ENCODE measurements at places on chromosomes 12 and 14. TPM values are rescaled to one million over a fixed set of nuclear protein-coding genes. Genes with fewer than 3 reads are reported as not detected.

DNA sequence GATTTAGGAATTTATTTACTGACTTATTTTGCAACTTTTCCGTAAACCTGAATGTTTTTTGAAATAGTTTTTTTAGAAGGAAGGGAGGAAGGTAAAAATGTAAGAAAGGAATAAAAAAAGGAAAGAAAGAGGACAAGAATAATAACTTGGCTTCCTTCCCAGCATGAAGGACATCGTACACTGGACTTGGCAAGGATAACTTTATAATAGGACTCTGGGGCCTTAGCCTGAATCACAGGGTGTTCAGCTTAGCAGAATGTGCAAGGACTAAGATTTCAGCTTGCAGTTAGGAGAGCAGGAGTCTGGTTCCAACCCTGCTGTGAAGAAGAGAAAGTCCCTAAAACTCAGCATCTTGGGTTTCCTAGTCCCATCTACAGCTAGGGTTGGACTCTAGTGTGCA, 1053.3 kb downstream of the VRK1 start:
- DNase-seq, result no peak
- H3K36me3 ChIP-seq, result no peaks in the 10 kb centered on the region
- no peak overlapping the region for H3K4me3 ChIP-seq
- H3K4me1 ChIP-seq, result no peaks in the 10 kb centered on the region
- H3K27ac ChIP-seq, result no peak overlapping the region
- no peaks in the 10 kb centered on the region for H3K27me3 ChIP-seq

DNA sequence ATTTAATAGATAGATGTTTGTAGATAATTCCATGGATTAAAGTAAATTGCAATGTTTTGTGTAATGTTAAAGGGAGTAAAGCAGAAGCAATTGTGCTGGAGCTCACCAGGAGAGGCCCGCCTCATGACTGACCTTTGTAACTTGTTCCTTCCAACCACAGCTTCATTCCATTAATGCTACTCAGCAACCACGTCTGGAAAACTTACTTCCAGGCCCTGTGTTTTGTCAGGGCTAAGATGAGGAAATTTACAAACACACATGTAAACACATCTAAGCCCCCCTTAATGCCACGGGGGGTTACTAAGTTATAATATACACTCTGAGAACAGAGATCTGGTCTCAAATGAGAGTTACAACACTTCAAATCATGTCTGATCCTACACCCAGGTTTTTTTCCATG, 12.4 kb downstream of the LUM start:
- H3K36me3 ChIP-seq, result no peaks in the 10 kb centered on the region
- no peak overlapping the region for H3K4me3 ChIP-seq
- no peaks in the 10 kb centered on the region for H3K4me1 ChIP-seq
- no peaks in the 10 kb centered on the region for H3K27me3 ChIP-seq
- DNase-seq, result no peak
- H3K27ac ChIP-seq, result no peak overlapping the region

GRCh38 chr12:16300736-16301135, 23.3 kb upstream of the SLC15A5 start:
- H3K4me1 ChIP-seq, result no peaks in the 10 kb centered on the region
- DNase-seq, result no peak
- no peak overlapping the region for H3K27ac ChIP-seq
- H3K36me3 ChIP-seq, result no peaks in the 10 kb centered on the region

GRCh38 chr14:63249092-63249491, 44.8 kb downstream of the RHOJ start:
- no peak overlapping the region for H3K4me3 ChIP-seq
- H3K27me3 ChIP-seq, result no peaks in the 10 kb centered on the region
- H3K27ac ChIP-seq, result no peak overlapping the region
- DNase-seq, result no peak

- no peak for DNase-seq
- H3K27ac ChIP-seq, result no peak overlapping the region
- H3K27me3 ChIP-seq, result no peaks in the 10 kb centered on the region
- no peaks in the 10 kb centered on the region for H3K4me1 ChIP-seq
Measured at GRCh38 chr12:16946704-16947103, 340.7 kb upstream of the LMO3 start.

DNA sequence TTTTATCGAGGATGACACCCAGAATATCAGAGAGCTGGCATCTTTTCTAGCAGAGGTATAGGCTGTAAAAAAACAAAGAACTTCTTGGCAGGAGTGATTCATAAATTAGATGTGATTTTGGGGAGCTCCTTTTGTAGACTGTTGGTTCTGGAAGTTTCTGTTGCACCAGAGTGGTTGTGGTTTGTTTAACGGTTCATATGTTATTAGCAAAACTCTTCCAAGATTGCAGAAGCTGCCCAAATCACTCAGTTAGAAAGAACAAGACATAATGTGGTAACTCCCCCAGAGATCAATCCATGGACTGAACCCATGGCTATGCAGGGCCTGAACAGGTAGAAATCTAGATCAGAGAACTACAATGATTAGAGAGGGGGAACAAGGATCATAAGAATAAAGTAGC, 6.7 kb upstream of the RNASE10 start:
- H3K27ac ChIP-seq, result no peak overlapping the region
- no peak overlapping the region for H3K4me3 ChIP-seq
- no peak for DNase-seq
- H3K27me3 ChIP-seq, result no peaks in the 10 kb centered on the region
- no peaks in the 10 kb centered on the region for H3K36me3 ChIP-seq
- H3K4me1 ChIP-seq, result no peaks in the 10 kb centered on the region

DNA sequence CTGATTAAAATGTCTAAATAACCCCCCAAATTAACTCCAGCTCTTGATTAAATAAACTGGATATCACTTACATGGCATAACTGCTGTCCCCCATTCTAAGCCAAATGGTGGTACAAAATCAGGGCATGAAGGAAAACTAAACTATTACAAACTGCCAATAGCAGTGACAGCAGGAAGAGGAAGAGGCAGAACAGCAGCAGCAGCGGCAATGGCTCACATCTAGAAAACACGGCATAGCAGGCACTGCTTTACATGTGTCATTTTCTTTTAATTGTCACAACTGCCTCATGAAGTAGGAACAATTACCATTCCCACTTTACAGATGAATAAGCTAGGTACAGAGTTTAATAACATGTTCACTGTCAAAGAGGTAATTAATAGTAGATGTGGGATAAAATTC, 92.0 kb downstream of the EPS8 start:
- H3K27me3 ChIP-seq, result no peaks in the 10 kb centered on the region
- H3K36me3 ChIP-seq, result no peaks in the 10 kb centered on the region
- no peak for DNase-seq
- peaks cover 12% of the 10 kb centered on the region for H3K4me1 ChIP-seq
- H3K4me3 ChIP-seq, result no peak overlapping the region
- peak overlapping the region; percentile 64 for H3K27ac ChIP-seq

- peaks cover 3% of the 10 kb centered on the region for H3K4me1 ChIP-seq
- H3K27ac ChIP-seq, result no peak overlapping the region
- no peaks in the 10 kb centered on the region for H3K36me3 ChIP-seq
- no peaks in the 10 kb centered on the region for H3K27me3 ChIP-seq
- no peak overlapping the region for H3K4me3 ChIP-seq
Measured at GRCh38 chr14:100445436-100446088, 122.4 kb downstream of the SLC25A47 start.

- H3K4me1 ChIP-seq, result no peaks in the 10 kb centered on the region
- no peaks in the 10 kb centered on the region for H3K36me3 ChIP-seq
- no peak overlapping the region for H3K4me3 ChIP-seq
- H3K27me3 ChIP-seq, result no peaks in the 10 kb centered on the region
Measured at GRCh38 chr12:112530941-112531340, 112.2 kb downstream of the PTPN11 start.

Gene KRT75
- not detected for total RNA-seq

Gene PLEKHG7
- total RNA-seq, result not detected

Gene OTOGL
- total RNA-seq, result 0.11 TPM

Gene RNASE7
- not detected for total RNA-seq

Gene SLC6A13
- total RNA-seq, result 8.9 TPM

Gene PIANP
- total RNA-seq, result 0.39 TPM

Measured in thyroid gland (tissue), 4 donors.